ENCODE measurements at places on chromosomes 5 and 9.

GRCh38 chr9:81689343-81690175, at the start of gene TLE1:
Gene TLE1 (minus strand): TSS chr9:81689547. CDS start chr9:81688240, 1,307 bp downstream.
- peaks cover 18% of the 10 kb centered on the region for H3K4me1 ChIP-seq
- DNase-seq, result peak; percentile 100
- peak within 1 kb of the TSS; percentile 68 for H3K4me3 ChIP-seq

GRCh38 chr5:25568989-25569625, 924.3 kb upstream of the CDH10 start:
- H3K27ac ChIP-seq, result no peak overlapping the region
- no peaks in the 10 kb centered on the region for H3K27me3 ChIP-seq
- no peaks in the 10 kb centered on the region for H3K4me1 ChIP-seq
- H3K4me3 ChIP-seq, result no peak overlapping the region

GRCh38 chr5:141441571-141442170, 11.4 kb downstream of the PCDHGA12 start:
- DNase-seq, result no peak
- no peak overlapping the region for H3K4me3 ChIP-seq
- H3K36me3 ChIP-seq, result no peaks in the 10 kb centered on the region
- no peaks in the 10 kb centered on the region for H3K27me3 ChIP-seq
- no peaks in the 10 kb centered on the region for H3K4me1 ChIP-seq

- peaks cover 5% of the 10 kb centered on the region for H3K36me3 ChIP-seq
- H3K4me1 ChIP-seq, result peaks cover 27% of the 10 kb centered on the region
- H3K4me3 ChIP-seq, result no peak overlapping the region
- H3K27me3 ChIP-seq, result no peaks in the 10 kb centered on the region
These were observed 58.3 kb downstream of the GPR107 start for GRCh38 chr9:130111786-130112537.

- no peaks in the 10 kb centered on the region for H3K36me3 ChIP-seq
- DNase-seq, result no peak
- no peaks in the 10 kb centered on the region for H3K27me3 ChIP-seq
- peak overlapping the region; percentile 21 for H3K27ac ChIP-seq
- H3K4me3 ChIP-seq, result no peak overlapping the region
- peaks cover 9% of the 10 kb centered on the region for H3K4me1 ChIP-seq
These were observed 189.7 kb downstream of the GNAQ start for GRCh38 chr9:77841739-77842386.

GRCh38 chr9:135741276-135742219, 39.6 kb downstream of the KCNT1 start:
- H3K27me3 ChIP-seq, result no peaks in the 10 kb centered on the region
- H3K4me1 ChIP-seq, result no peaks in the 10 kb centered on the region
- no peak for DNase-seq
- H3K4me3 ChIP-seq, result no peak overlapping the region
- no peaks in the 10 kb centered on the region for H3K36me3 ChIP-seq

DNA sequence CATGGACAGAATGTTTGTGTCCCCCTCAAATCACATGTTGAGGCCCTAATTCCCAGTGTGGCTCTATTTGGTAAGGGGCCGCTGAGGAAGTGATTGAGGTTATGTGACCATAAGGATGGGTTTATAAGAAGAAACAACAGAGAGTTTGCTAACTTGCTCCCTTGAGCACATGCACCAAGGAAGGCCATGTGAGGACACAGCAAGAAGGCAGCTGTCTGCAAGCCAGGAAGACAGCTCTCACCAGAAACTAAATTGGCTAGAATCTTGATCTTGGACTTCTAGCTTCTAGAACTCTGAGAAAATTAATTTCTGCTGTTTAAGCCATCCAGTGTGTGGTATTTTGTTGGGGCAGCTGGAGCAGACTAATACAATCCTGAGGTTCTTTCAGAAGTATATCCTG, 35.2 kb upstream of the CDC42SE2 start:
- no peaks in the 10 kb centered on the region for H3K4me1 ChIP-seq
- no peak overlapping the region for H3K4me3 ChIP-seq
- no peaks in the 10 kb centered on the region for H3K27me3 ChIP-seq
